DMS153 (cell line): ENCODE measurements at places on chromosomes 7 and 10.

DNA sequence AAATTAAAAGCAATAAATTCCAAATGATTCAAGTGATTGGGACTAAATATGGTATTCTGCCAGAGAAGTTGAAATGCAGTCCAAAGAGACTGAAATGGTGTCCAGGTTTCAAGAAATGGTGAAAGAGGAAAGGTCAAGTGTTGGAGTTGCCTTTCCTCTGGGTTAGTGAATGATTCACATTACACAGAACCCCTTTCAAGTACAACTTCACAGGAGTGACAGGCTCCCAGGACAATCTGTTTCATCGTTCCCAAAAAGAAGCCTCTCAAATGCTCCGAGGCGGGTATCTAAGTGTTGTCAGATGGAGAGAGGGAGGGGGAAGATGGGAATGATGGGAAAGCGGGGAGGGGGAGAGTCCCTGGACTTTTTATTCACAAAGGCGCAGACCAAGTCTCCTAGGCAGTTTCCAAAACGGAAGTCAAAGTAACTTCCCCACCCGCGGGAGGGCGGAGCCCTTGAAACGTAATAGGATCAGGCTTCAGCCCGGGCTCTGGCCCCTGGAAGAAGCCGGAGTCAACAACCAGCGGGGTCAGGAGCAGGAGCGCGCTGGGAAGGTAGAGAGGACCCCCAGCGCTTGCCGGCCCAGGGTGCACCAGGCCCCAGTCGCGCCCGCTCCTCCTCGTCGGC, 754 bp downstream of the SLC25A13 start:
- peak; percentile 61 for DNase-seq

GRCh38 chr7:106313456-106313901, 28.7 kb upstream of the NAMPT start:
- DNase-seq: no peak

DNA sequence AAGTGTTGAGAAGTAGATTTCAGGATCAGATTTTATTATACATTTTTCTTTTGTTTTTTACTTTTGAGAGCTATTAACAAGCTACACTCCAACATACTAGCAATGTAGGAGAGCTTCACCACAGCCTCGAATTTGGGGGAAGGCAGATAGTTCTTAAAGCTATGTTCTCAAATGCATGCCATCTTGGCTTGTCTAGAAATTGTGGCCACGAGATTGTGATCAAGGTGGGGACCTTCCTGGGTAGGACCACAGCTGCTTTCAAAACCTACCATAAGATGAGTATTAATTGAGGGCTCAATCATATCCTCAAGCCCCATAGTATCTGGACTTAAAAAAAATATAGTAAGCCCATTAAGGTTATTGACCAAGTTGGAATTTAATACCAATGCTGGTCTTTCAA, 27.9 kb upstream of the JAZF1 start:
- no peak for DNase-seq

GRCh38 chr10:114694752-114695151, 36.7 kb upstream of the ABLIM1 start:
- DNase-seq: no peak

DNA sequence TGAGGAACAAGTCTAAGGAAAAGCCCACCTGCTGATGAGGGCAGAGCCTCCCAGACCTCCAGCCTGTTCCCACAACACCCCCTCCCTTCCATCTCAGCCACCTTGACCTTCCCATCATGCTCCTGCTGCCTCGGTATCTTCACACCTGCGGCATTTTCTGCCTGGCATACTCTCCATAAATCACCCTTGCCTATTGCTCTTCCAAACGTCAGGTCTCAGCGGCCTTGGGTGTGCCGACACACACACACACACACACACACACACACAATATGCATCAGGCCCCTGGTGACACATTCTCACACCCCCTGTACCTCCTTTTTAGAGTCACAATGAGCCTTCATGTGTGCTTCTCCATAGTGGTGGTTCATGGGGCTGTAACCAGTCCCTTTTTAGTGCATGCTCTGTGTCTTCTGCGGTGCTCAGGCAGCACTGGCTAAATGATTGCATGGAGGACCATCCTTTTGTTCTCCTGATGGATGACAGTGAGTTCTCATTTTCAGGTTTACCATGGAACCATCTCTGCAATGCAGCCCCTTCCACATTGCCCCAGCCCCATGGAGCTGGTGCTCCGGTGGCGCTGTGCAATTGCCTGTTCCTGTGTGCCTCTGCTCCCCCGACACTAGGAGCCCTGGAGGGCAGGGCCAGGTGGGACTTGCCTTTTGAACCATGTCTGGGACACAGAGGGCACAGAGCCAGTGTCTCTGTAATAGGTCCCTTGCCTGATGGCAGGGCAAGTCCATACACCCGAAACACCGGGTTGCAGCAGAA, 4.5 kb downstream of the ADIRF start:
- no peak for DNase-seq

- DNase-seq: no peak
Observed at GRCh38 chr10:97991871-97992270, 38.5 kb downstream of the CRTAC1 start.

GRCh38 chr10:98472196-98472595, 25.5 kb upstream of the HPS1 start:
- no peak for DNase-seq

DNA sequence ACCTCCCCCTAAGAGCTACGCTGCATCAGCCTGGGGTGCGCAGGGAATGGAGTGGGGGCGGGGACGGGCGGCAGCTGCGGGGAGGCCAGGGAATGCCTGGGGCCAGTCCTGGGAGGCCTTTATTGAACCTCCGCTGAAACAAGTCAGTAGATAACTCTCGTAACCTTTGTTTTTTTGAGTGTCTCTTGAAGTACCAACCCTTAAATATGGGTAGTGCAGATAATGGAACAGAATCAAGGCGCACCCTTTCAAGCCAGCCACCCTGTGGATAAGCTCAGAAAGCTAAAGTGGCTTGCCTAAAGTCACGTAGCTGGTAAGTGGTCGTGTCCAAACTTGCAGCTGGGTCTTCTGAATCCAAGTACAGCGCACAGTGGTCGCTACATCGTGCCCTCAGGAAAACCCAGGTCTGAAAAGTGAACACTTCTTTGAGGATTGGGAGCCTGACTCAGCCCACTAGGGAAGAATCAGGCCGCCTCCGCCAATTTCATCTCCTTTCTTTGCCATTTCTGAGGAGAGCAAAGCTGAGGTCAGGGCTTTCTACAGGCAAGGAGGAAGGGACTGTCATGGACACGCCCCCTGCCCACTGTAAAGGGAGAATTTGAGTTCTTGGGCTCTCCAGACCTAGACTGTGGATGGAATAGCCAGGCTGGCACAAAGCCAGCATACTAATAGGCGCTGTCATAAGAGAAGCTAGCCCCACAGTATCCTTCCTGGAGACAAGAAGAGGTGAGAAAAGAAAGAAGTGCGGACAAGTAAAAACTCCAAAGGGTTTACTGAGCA, 3.2 kb upstream of the EGR2 start:
- DNase-seq: no peak

DNA sequence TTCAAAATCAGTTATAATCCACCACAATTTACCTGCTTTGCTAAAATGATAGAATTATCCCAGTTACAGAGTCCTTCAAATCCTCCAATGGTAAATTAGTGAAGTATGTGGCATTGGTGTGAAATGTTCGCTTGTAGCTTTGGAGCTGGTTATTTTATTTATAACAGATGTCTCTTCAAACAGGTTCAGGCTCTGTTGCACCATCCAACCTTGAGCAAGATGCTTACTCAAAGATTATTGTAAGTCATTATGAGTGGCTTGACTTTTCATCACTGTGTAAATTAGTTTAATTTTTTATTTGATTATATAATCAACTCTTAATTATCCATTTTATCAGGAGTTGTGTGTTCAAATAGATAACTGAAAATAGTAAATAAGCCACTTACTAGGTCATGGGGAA, 99.4 kb downstream of the BTRC start:
- DNase-seq: no peak

GRCh38 chr10:62183442-62183841, 85.2 kb downstream of the RTKN2 start:
- no peak for DNase-seq

DNA sequence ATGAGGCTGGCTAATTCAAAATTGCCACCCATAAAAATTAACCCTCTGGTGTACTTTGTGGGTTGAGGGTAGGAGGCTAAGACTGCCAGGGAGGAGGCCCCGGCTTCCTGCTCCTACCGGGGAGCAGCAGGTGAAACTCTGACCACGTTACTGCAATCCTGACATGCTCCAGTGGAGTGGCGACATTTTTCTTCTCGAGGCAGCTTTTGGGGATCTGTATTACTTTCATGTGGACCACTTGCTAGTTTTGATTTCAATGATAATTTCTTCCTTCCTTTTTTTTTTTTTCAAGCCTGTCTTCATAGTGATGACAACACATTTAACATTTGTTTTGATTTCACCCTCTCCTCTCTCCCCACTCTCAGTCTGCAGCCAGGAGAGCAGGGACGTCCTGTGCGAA, 14.6 kb downstream of the GATA3 start:
- no peak for DNase-seq

DNA sequence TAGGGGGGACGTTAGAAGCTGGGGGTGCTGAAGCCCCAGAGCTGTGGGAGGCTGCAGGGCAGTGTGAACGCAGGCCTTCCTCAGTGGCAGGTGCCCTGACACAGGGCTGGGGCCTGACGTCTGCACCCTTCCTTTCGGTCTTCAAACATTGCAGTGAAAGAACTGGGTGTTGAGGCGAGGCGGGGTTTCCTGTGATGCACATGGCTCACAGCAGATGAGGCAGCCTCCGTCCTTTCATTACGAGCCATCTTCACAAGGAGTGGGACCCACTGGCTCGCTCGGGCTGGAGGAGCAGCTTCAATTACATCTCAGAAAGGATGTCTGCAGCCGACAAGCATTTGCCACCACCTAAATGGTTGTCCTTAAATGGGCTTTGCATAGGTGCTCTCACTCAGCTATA, 180.3 kb upstream of the SHH start:
- no peak for DNase-seq

- DNase-seq: no peak
Observed at GRCh38 chr7:154433632-154434598, 381.7 kb downstream of the DPP6 start.

DNA sequence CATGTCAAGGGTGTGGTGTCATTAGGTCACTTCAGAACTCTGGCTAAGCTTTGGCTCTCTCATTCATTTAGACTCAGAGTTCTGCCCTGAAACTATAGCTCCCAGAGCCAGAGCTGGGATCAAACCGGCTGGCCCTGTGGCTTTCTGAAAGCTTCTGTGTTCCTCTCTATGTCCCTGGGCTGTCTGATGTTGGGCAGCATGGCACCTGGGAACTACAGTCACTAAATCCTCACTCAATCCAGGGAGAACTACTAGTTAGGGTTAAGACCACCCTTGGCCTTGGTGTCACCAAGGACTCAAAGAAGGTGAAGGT, 13.2 kb downstream of the ATG9B start:
- no peak for DNase-seq

GRCh38 chr10:15804109-15804508, 56.2 kb downstream of the MINDY3 start:
- DNase-seq: no peak

DNA sequence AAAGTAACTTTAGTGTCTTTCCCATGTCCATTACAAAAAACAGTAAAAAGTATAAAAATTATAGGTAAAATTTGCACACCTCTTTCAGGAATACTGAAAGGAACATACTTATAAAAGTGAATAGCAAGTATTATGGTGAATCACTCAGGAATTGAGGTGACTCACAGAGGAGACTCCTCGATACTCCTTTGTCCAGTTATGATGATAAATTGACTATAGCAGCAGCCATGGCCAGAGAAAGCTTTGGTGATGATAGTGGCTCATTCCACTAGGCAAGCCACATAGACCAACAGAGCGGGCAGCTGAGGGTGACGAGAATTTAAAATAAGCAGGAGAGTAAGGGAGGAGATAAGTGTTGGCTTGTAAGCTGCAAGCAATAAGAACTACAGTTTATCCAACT, 1231.1 kb upstream of the CELF2 start:
- DNase-seq: no peak

DNA sequence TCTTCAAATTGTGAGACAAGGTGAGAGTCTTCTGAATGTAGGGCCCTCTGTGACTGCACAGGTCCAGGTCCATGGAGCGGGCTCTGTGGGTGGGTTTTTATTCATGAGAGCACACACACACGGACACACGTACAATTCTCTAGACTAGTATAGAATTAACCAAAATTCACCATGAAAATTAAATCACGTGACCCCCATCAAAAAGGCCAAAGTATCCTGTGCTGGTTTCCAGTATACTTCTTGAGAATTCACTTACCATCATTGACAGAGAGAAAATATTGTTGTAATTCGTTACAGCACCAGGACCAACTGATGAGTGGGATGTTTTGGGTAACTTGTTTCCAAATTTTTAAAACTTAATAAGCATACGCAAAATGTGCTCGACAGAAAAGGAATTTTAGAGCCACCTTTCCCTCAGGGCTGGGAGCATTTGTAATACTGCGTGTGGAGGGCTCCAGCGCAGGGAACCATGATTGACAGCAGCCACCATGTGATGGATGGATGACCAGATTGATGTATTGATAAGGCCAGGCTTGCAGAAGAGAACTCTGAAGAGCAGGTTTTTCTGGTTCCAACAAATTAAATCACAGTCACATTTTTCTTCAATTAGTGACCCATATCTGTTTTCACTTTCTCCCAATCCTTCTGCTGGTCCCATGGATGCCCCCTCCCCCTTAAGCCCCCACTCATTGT, 14.9 kb upstream of the DNTT start:
- no peak for DNase-seq
